ENCODE measurements at places on chromosomes 7 and 10.
A peak's percentile ranks its signal among the peaks of the same experiment; 100 is the strongest.

- no peaks in the 10 kb centered on the region for H3K4me1 ChIP-seq
- no peaks in the 10 kb centered on the region for H3K36me3 ChIP-seq
Observed at GRCh38 chr10:124539935-124540641, 78.5 kb downstream of the LHPP start.

DNA sequence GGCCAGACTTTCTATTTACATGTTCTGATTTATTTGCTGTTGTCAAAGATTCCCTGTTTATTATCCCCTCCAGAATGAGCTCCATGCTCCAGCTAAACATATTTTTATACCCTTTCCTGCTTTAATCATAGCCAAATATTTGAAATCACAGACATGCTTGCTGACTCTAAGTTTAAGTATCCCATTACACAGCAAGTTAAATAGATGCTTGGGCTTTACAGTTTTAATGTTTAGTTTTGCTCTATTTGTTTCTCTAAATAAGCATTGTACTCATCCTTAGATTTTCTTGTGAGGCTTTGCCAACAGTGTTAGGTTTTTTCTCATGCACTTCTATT lies 196.8 kb downstream of the TAX1BP1 start:
- H3K4me1 ChIP-seq = no peaks in the 10 kb centered on the region
- no peak overlapping the region for H3K4me3 ChIP-seq
- H3K27ac ChIP-seq = no peak overlapping the region
- DNase-seq = no peak

GRCh38 chr7:96993980-96994379 lies 11.4 kb upstream of the DLX6 start:
- DNase-seq = no peak
- H3K27ac ChIP-seq = no peak overlapping the region
- no peaks in the 10 kb centered on the region for H3K36me3 ChIP-seq

- H3K27ac ChIP-seq = no peak overlapping the region
- no peaks in the 10 kb centered on the region for H3K4me1 ChIP-seq
- H3K4me3 ChIP-seq = no peak overlapping the region
- DNase-seq = no peak
Observed at GRCh38 chr10:127303105-127303504, 106.7 kb upstream of the INSYN2A start.

DNA sequence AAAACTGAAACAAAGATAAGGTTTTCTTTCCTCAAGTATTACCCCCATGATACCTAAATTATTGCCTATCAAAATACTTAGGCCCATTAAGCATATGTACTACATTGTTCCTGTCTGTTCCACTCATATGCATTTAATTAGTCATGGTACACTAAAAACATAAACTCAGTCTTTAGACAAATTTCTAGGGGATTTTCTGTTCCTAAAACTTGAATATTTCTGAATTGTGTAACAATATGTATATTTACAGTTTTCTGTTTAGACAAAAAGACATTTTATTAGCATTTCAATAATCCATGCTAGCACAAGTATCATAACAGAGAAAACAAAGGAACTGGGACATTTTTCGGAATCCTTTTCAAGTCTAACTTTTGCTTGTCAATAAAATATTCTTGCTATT lies 234.2 kb downstream of the CRPPA start:
- no peaks in the 10 kb centered on the region for H3K36me3 ChIP-seq
- H3K27me3 ChIP-seq = no peaks in the 10 kb centered on the region
- H3K27ac ChIP-seq = no peak overlapping the region
- H3K4me1 ChIP-seq = no peaks in the 10 kb centered on the region
- no peak for DNase-seq

GRCh38 chr10:62708569-62708968 lies 96.0 kb upstream of the ADO start:
- no peaks in the 10 kb centered on the region for H3K27me3 ChIP-seq
- no peaks in the 10 kb centered on the region for H3K4me1 ChIP-seq

GRCh38 chr7:29289156-29290021 lies 94.8 kb downstream of the CHN2 start:
- H3K27me3 ChIP-seq = no peaks in the 10 kb centered on the region
- H3K36me3 ChIP-seq = no peaks in the 10 kb centered on the region
- DNase-seq = peak; percentile 35
- no peaks in the 10 kb centered on the region for H3K4me1 ChIP-seq
- H3K27ac ChIP-seq = no peak overlapping the region

DNA sequence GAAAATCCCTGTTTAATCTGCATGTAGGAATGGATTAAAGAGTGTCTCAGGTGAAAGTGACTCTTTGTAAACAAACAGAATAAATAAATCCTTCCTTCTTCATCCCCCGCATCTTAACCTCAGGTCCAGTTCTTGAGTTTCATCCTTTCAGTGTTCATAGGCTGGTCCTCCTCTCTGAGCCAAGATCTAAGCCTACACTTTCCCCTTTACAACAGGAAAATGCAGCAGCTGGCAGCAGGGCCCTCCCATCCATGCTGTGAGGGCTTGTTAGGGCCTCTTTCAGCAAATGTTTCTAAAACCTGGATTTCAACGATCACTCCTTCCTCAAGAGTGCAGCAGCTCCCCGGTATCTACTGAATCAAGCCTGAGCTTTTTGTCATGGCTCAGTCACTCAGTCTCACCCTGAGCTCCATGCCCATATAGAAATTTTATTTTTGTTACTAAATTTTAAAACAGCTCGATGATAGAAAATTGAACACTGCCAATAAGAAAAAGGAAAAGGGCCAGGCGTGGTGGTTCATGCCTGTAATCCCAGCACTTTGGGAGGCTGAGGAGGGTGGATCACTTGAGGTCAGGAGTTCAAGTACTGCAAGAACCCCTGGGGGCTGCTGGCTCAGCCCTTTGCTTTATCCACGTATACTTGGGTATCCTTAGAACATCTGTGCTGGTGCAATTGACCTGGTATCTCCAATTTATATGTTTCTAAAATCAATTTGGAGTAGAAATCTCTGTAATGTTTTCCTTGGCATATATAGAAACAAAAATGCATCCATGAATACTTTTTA lies 15.6 kb downstream of the BLNK start:
- no peak overlapping the region for H3K27ac ChIP-seq
- no peaks in the 10 kb centered on the region for H3K27me3 ChIP-seq
- no peak for DNase-seq
- H3K4me1 ChIP-seq = peaks cover 14% of the 10 kb centered on the region
- no peak overlapping the region for H3K4me3 ChIP-seq
- no peaks in the 10 kb centered on the region for H3K36me3 ChIP-seq

- H3K4me1 ChIP-seq = peaks cover 3% of the 10 kb centered on the region
- no peak for DNase-seq
- no peaks in the 10 kb centered on the region for H3K27me3 ChIP-seq
- no peak overlapping the region for H3K27ac ChIP-seq
Observed at GRCh38 chr7:115015619-115016018, 93.7 kb downstream of the MDFIC start.

GRCh38 chr7:1357601-1358271 lies 101.5 kb downstream of the MICALL2 start:
- no peaks in the 10 kb centered on the region for H3K27me3 ChIP-seq
- H3K36me3 ChIP-seq = no peaks in the 10 kb centered on the region
- no peak for DNase-seq
- H3K4me1 ChIP-seq = no peaks in the 10 kb centered on the region
- no peak overlapping the region for H3K4me3 ChIP-seq
- no peak overlapping the region for H3K27ac ChIP-seq

GRCh38 chr7:68009716-68010115 lies 1013.1 kb downstream of the TYW1 start:
- no peaks in the 10 kb centered on the region for H3K4me1 ChIP-seq
- no peak overlapping the region for H3K4me3 ChIP-seq
- H3K36me3 ChIP-seq = no peaks in the 10 kb centered on the region
- H3K27ac ChIP-seq = no peak overlapping the region
- no peak for DNase-seq

DNA sequence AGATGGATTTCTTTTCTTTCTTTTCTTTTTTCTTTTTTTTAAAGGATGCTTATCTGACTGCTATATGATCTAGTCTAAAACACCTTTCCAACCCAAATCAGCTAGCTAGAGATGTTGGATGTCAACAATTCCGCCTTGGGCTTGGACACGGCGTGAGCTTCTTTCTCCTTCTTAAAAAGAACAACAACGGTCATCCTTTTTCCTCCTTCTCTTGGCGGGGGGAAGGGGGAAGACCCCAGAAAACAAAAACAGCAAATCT lies 1.0 kb downstream of the BEND7 start:
- peaks cover 5% of the 10 kb centered on the region for H3K4me1 ChIP-seq
- no peak for DNase-seq
- peak overlapping the region; percentile 65 for H3K27ac ChIP-seq
- H3K4me3 ChIP-seq = peak overlapping the region; percentile 80
- H3K27me3 ChIP-seq = no peaks in the 10 kb centered on the region
- H3K36me3 ChIP-seq = peaks cover 2% of the 10 kb centered on the region

GRCh38 chr7:47574482-47575329 lies 7.2 kb downstream of the TNS3 start:
- no peaks in the 10 kb centered on the region for H3K27me3 ChIP-seq
- H3K4me1 ChIP-seq = peaks cover 84% of the 10 kb centered on the region
- peak overlapping the region; percentile 86 for H3K27ac ChIP-seq
- H3K36me3 ChIP-seq = no peaks in the 10 kb centered on the region
- no peak overlapping the region for H3K4me3 ChIP-seq
- DNase-seq = no peak

GRCh38 chr10:54198051-54198450 lies 603.0 kb downstream of the PCDH15 start:
- no peak overlapping the region for H3K4me3 ChIP-seq
- H3K27me3 ChIP-seq = no peaks in the 10 kb centered on the region
- no peaks in the 10 kb centered on the region for H3K36me3 ChIP-seq
- no peak for DNase-seq
- no peak overlapping the region for H3K27ac ChIP-seq

GRCh38 chr10:21238717-21239116 lies 286.8 kb downstream of the SKIDA1 start:
- H3K27me3 ChIP-seq = no peaks in the 10 kb centered on the region
- H3K4me1 ChIP-seq = no peaks in the 10 kb centered on the region
- H3K4me3 ChIP-seq = no peak overlapping the region
- no peak overlapping the region for H3K27ac ChIP-seq
- DNase-seq = no peak

- H3K4me1 ChIP-seq = no peaks in the 10 kb centered on the region
- H3K36me3 ChIP-seq = no peaks in the 10 kb centered on the region
- DNase-seq = no peak
Observed at GRCh38 chr7:107860981-107861652, 29.9 kb upstream of the DLD start.

DNA sequence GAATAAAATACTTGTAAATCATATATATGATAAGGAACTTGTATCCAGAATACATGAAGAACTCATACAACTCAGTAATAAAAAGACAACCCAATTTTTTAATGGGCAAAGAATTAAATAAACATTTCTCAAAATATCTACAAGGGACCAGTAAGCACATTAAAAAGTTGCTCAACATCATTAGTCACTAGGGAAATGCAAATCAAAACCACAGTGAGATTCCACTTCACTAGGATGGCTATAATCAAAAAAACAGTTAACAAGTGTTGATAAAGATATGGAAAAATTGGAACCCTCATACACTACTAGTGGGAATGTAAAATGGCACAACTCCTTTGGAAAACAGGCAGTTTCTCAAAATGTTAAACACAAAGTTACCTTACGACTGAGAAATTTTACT lies 40.3 kb upstream of the YAE1 start:
- no peaks in the 10 kb centered on the region for H3K36me3 ChIP-seq
- no peaks in the 10 kb centered on the region for H3K27me3 ChIP-seq
- no peak overlapping the region for H3K27ac ChIP-seq
- DNase-seq = no peak
- no peak overlapping the region for H3K4me3 ChIP-seq
- no peaks in the 10 kb centered on the region for H3K4me1 ChIP-seq

- DNase-seq = no peak
- H3K4me1 ChIP-seq = peaks cover 3% of the 10 kb centered on the region
- H3K36me3 ChIP-seq = peaks cover 24% of the 10 kb centered on the region
Observed at GRCh38 chr10:113899952-113900598, 45.6 kb downstream of the NHLRC2 start.

DNA sequence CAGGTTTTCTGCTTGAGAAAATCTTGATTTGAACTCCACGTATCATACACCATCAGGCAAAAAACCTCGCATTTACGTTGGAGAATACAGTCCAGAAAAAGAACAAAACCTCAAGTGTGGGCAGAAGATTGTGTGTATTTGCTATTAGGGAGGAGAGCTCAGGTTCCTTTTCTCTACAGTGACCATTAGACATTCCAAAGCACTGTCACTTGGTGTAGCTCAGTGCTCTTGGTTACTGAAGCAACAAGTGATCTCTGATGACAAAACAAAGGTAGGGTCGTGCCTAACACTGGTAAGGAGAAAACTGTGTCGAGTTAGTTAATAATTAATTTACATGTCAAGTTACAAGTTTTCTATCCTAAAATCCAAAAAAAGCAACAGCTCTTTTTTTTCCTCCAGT lies 72.6 kb downstream of the C1GALT1 start:
- H3K4me3 ChIP-seq = no peak overlapping the region
- H3K36me3 ChIP-seq = no peaks in the 10 kb centered on the region
- H3K27ac ChIP-seq = no peak overlapping the region
- no peaks in the 10 kb centered on the region for H3K27me3 ChIP-seq
- no peaks in the 10 kb centered on the region for H3K4me1 ChIP-seq

GRCh38 chr7:26857506-26858240 lies 6.7 kb downstream of the SKAP2 start:
- H3K4me1 ChIP-seq = peaks cover 2% of the 10 kb centered on the region
- peak overlapping the region; percentile 51 for H3K4me3 ChIP-seq
- DNase-seq = no peak
- H3K36me3 ChIP-seq = no peaks in the 10 kb centered on the region

DNA sequence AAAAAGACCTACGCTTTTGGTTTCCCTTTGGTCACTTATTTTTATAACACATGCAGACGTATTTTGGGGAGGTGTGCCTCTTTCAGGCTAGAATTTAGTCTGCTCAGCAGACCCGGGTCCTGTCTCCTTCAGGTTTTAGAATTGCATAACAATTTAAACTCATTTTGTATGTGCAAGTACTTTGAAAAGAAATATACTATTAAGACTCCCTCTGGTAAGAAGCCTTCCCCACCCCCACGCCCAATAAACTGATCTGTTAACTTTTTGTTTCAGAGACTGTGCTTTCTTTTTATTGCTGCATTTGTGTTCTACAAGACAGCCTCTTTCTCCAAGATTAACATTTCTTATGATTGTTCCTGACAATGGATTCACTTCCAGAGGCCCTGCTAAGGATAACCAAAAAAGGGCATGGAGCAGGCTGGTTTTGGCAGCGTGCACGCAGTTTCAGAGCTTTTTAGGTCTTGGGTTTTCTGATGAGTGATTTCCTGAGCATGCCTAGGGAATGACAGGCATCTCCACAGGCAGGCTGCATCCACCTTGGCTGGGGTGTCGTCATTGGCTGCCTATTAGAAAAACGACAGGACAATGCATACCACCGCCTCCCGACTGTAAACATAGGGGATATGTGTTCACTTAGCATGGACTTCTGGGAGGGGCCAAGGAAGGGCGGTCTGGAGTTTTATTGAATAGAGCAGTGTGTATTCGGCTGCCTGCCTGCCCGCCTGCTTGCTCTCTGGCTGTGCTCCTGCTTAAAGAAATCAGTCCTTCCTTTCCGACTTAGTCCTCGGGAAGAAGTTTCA lies at the start of gene CALD1:
TSS of gene CALD1 (plus strand) at position 694 of the 800 bp plus-strand sequence. CDS start 88,100 bp downstream, outside the sequence.
- H3K27me3 ChIP-seq = no peaks in the 10 kb centered on the region
- DNase-seq = peak; percentile 74
- peak within 1 kb of the TSS; percentile 69 for H3K4me3 ChIP-seq
- H3K36me3 ChIP-seq = no peaks in the 10 kb centered on the region

GRCh38 chr10:95056744-95057363 lies 12.4 kb downstream of the CYP2C8 start:
- no peak for DNase-seq
- H3K27ac ChIP-seq = no peak overlapping the region
- no peaks in the 10 kb centered on the region for H3K27me3 ChIP-seq
- H3K4me1 ChIP-seq = no peaks in the 10 kb centered on the region

- H3K27ac ChIP-seq = no peak overlapping the region
- no peak overlapping the region for H3K4me3 ChIP-seq
- H3K4me1 ChIP-seq = no peaks in the 10 kb centered on the region
- no peaks in the 10 kb centered on the region for H3K36me3 ChIP-seq
Observed at GRCh38 chr7:106127984-106128780, 16.1 kb upstream of the SYPL1 start.
